Activated naive CD8-positive, alpha-beta T cell treated with anti-CD3 and anti-CD28 coated beads, Interleukin-2, amount 10 ng/mL, durations not matched to agents 7 days and 5 days (primary cell): ENCODE measurements at places on chromosomes 1 and 21. TPM values are rescaled to one million over a fixed set of nuclear protein-coding genes. Genes with fewer than 3 reads are reported as not detected.

The PDZK1IP1 gene
- not detected for total RNA-seq

The AADACL4 gene
- not detected for total RNA-seq

DNA sequence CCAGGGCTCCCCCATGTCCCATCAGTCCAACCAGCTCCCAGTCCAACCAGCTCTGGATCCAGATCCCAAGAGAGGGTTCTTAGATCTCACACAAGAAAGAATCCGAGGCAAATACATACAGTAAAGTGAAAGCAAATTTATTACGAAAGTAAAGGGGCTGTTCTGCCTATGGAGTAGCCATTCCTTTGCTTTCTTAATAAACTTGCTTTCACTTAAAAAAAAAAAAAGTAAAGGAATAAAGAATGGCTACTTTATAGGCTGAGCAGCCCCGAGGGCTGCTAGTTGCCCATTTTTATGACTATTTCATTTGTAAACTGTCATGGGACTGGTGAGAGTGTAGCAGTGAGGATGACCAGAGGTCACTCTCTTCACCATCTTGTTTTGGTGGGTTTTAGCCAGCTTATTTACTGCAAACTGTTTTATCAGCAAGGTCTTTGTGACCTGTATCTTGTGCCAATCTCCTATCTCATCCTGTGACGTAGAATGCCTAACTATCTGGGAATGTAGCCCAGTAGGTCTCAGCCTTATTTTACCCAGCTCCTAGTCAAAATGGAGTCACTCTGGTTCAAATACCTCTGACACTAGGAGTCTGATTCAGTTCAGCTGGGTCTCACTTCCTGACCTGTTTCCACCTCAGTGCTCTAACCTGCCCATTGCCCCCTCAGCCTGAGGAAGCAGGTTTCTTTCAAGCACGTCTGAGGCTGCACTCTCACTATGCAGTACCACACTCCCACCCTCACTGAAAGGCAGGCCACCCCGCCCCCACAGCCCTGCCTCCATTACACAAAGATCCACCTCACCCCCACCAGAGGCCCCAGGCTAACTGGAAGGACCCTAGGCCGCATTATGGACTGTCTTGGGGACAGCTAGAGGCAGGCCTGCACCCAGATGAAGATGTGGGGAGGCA is 26.5 kb upstream of the ATP2B4 start:
- DNase-seq = no peak

DNA sequence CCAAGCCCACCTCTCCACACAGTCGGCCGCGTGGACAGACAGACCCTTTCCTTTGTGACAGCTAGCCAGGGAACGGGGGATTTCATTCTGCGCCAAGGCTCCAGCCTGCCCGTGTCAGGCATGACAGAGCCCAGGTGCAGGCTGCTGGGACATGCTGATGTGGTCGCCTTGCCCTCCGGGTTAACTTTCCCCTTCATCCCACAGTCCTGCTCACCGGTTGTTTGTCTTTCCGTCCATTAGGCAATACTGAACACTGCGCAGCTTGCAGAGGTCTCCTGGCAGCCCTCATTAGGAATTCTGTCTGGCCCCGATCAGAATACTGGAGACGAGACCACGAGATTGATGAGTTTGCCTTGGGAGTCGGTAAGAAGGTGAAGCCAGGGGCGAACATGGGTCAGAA is 62.8 kb downstream of the SPSB1 start:
- DNase-seq = no peak

GRCh38 chr1:12244078-12244477 is 14.2 kb downstream of the VPS13D start:
- no peak for DNase-seq

The PHLDA3 gene
- total RNA-seq = 13.2 TPM
